Stimulated activated CD4-positive, alpha-beta T cell treated with anti-CD3 and anti-CD28 coated beads, Interleukin-2, amount 100 ng/mL, for 48 hours (primary cell): ENCODE measurements at places on chromosomes 5 and 9.

DNA sequence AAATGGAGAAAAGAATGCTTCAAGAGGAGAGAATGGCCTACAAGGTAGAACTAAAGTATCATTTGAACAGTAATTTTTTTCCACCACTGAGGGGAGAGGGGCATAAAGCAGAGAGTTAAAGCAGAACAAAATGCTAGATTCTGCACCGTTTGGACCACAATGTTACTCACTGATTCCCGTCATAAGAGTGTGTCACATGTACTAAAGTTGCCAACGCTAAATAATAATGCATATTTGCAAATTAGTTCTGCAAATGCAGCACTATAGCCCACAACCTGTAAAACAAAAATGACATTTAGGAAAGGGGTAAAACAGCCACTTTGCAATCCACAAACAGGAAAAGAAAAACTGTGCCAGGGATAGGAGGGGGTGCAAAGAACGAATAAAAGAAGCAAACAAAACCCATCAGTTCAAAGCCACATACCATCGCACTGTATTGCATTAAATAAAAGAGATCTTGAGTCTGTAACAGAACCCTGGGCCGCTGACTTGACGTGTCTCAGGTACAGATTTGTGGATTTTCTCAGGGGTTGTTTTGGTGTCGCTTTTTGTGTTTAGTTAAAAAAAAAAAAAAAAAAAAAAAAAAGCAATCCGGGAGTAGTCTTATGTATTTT lies 7.7 kb upstream of the NFIB start:
- no peak for DNase-seq

GRCh38 chr9:26369093-26369492 lies 523.5 kb downstream of the CAAP1 start:
- DNase-seq: no peak

DNA sequence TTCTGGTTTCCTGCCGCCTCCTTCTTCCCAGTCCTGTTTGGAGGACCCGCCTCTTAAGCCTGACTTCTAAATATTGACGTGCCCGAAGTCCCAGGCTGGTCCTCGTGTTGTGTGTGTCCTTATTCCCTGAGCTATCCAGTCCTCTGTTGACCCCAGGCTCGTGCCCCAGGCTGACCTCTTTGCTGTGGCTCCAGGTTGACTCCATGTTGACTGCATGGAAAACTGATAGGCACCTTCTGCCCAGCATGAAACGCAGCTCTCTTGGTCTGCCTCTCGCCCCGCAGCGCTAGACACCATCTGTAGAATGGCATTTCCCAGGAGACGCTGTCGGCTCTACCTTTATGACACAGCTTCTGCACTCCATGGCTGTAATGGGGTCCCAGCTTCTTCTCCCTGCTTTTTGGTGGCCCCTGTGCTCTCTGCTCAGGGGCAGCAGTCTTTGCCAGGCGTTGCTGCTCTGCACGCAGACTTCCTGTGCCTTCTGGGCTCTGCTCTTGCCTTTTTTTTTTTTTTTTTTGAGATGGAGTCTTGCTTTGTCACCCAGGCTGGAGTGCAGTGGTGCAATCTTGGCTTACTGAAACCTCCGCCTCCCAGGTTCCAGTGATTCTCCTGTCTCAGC lies 28.4 kb downstream of the EHMT1 start:
- no peak for DNase-seq

DNA sequence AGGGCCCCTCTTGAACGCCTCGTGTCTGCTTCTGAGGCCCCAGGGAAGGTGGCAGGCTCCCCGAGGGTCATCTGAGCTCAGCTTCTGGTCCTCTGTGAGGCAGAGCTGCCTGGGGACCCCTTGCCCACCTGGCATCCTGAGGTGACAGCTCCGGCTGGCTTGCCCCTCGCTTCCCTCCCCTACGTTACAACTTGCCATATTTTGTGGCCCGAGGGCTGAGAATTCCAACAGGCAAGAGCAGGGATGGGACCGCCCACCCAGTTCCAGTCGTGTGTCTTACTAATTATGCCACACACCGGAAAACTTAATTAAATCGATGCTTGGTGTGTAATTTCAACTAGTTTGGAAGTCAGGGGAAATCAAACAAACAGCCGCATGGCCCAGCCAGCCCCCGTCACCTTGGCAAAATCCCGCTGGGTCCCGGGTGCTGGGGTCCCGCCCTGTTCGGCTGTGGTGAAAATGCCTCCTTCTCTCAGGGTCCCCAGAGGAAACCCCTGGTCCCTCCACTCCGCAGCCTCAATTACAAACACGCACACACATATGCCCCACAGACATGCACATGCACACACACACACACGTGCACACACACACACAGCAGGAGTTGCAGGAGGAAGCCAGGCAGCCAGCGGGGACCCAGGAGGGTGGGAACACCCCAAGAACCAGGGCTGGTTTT lies 221.0 kb upstream of the IER5L start:
- DNase-seq: no peak

GRCh38 chr5:102289251-102289899 lies 6.7 kb downstream of the SLCO4C1 start:
- no peak for DNase-seq

DNA sequence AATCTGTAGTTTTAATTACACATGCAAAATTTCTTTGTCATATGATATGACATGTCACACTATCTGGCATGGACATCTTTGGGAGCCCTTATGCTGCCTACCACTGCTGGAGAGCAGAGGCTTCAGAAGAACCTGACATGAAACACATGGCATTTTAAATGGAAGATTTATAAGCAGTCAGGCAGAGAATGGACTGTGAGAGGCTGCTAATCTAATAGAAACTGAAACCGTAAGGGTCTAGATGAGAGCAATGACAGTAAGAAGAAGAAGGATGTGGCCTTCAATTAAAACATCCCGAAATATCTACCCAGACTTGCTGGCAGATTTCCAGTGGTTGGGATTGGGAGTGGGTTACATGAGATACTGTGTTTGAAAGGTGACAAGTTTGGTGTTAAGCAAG lies 149.8 kb downstream of the MACIR start:
- no peak for DNase-seq

DNA sequence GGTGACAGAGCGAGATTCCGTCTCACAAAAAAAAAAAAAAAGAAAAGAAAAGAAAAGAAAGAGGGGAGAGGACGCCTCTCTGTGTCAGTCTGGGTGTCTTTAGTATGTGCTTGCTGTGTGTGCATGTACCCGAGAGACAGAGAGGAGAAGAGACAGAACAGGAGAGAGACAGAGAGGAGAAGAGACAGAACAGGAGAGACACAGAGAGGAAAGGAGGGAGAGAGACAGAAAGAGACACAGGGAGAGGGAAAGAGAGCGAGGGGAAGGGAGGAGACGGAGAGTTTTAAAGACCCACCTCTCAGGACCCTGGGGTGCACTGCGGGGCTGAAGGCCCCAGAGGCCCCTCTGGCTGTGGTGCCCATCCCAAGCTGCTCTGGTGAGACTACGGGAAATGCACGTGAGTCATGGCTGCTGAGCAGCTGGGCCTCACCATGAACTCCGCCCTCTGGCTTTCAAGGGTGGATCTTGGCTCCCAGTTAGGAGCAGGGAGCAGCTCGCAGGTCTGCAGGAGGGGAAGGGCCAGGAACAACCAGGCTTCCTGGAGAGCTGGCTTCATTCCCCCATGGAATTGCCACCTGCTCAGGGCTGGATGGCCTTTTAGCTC lies 7.9 kb downstream of the SLC6A3 start:
- no peak for DNase-seq

- DNase-seq: no peak
Observed at GRCh38 chr5:34756781-34757624, 82.0 kb upstream of the TTC23L start.

- DNase-seq: no peak
Observed at GRCh38 chr5:135214897-135215616, 181.0 kb upstream of the PITX1 start.

DNA sequence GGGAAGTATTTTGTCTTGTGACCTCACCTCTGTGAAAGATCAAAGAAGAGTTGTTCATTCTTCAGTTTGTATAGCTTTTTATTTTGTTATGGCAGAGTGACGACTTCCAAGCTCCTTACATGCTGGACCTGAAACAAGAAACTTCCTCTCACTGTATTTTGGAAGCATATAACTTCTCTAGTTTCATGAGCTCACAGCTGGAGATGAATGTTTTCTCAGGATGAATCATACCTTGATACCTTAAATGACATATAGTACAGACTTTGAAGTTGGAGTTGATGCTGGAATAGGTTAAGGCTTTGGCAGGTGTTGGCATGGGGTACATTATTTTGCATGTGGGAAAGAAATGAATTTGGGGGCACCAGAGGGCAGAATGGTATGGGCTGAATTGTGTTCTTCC lies 112.5 kb downstream of the SLC25A46 start:
- DNase-seq: no peak

- DNase-seq: no peak
Observed at GRCh38 chr5:124599028-124599973, 147.1 kb downstream of the ZNF608 start.

- no peak for DNase-seq
Observed at GRCh38 chr5:38471709-38472108, 84.7 kb downstream of the LIFR start.
